ENCODE measurements at places on chromosomes 2 and 18.

GRCh38 chr2:203175371-203175770 is 63.4 kb upstream of the CYP20A1 start:
- DNase-seq = no peak

DNA sequence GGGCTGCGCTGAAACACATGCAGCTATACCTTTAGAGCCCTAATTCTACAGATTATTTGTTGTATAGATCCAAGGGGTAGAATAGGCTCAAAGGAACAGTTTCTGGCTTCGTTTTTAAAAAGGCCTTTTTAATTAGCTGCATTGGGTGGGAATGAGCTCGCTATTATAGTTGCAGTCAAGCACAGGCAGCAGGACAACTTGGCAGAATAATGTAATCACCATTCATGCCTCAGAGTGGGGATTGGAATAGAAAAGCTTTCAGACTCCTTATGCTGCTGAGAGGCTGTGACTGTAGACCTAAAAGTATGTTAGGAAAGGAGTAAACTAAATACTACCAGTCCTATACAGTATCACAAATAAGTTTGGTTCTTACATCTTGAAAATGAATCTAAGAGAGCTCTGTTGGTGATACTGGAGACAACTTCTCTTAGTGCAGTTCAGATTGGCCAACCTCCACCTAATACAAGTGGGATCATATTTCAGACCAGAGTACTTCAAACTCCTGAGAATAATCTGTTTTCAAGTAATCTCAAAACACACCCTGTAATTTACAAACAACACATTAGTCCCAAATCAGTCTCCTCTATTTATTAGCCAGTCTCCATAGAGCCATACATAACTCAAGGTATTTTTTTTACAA is 121.4 kb downstream of the ANTXR1 start:
- DNase-seq = no peak

- no peak for DNase-seq
Observed at GRCh38 chr2:190415251-190415650, 7.1 kb downstream of the MFSD6 start.

DNA sequence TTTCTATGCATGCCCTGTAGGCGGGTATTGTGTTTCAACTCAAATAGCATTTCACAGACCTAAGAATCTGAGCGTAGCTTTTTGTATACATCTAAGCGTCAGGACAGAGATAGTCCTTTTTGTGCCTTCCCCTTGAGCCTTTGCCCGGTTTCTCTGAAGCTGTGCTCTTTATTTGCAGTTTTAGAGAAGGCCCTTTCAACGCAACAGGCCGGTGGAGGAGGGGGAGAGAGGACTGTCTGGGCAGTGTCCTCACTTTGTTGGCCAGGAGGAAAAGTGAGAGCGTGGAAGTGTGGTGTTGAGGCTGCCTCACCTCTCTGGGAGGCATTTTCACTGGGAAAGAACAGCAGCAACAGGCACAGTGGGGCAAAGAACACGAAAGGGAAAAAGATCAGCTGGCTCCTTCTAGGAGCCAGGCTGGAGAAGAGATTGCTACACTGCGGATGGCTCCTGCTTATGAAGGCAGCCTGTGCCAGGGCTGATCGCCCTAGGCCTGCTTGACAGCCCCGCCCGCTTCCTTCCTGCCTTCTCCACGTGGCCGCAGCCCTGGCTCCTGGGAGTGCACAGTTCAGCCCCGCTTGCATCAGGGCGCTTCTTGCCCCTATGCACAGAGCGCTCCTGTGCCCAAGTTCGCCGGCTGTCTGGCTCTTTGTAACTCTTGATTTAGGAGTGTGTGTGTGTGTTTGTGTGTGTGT is 195.6 kb upstream of the POU3F3 start:
- no peak for DNase-seq

DNA sequence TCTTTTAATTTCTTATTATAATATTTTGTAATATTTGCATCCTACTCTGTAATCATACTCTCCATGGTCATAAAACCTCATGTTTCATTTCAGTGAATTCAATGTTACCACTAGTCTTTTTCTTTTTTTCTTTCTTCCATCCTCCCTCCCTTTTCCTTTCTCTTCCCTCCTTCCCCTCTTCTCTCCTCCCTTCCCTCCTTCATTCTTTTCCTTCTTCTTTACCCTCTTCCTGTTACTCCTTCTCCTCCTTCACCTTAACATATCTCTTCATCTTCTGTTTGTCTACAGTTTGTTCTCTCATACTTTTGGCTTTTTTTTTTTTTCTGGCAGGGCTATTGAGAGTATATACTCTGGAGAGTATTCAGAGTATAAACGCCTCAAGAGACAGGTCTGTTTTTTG is 491.6 kb upstream of the ID2 start:
- DNase-seq = no peak

DNA sequence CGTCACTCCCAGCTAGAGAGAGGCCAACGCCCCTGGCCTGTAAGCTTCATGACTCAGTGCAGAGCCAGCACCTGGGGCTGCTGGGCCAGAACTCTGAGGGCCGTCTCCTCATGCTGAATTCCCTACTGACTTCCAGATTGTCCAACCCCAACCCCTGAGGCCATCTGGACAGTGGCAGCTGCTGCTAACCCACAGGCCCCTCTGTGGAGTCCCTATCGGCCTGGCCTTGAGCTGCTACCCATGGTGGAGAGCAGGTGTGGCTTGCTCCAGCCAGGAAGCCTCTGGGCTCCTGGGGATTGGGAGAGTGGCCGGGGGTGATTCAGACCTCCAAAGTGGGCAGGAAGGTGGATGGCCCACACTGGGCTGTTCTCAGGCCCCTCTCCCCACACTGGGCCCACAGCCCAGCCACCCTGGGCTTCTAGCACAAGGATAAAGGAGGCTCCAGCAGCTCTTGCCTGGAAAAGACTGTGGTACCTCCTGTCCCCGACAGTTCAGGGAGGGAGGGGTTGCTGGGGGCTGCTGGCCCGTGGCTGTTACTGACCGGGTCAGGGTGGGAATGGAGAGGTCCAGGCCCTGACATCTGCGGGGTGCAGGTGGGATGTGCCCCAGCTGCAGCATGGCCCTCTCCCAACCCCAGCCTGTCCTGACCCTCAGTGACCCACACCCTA is 8.2 kb downstream of the TEKT4 start:
- DNase-seq = no peak

GRCh38 chr2:233676046-233676445 is 4.3 kb downstream of the UGT1A9 start:
- DNase-seq = no peak

DNA sequence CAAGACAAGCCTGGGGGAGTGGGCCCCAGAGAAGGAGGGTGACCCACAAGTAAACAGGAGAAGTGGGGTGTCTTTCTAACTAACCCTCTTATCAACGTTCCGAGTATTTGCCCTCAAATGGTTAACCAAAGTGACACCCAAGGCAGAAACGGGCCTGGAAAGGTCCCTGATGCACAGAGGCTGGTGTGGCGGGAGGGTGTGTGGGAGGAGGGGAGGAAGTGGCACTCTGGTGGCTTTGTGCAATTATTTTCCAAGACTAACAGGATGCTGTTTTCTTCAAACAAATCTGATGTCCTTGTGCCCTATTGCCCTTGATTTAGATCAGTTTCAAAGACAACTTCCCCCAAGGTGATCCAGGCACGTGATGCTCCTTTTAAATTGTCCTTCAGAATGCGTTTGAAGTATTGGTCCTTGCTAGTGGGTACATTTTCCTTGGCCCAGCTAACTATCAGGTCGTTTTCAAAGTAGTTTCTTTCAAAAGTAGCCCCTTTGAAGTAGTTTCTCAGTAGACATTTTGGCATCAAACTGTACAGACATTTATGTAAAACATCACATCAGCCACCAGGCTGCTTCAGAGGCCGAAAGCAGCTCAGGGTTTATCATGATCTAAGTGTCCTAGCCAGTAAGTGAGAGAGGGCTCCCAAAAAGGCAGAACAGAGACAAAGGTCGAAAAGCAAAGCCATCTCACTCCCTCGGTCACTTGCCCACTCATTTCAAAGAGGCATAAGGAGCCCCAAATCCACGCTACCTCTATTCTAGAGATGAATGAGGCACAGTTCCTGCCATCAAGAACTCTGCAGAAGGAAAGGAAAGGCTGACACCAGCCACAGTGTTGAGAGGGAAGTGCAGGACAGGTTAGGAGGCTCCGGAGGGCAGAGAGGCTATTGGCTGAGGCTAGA is 371.1 kb upstream of the ID2 start:
- DNase-seq = no peak

DNA sequence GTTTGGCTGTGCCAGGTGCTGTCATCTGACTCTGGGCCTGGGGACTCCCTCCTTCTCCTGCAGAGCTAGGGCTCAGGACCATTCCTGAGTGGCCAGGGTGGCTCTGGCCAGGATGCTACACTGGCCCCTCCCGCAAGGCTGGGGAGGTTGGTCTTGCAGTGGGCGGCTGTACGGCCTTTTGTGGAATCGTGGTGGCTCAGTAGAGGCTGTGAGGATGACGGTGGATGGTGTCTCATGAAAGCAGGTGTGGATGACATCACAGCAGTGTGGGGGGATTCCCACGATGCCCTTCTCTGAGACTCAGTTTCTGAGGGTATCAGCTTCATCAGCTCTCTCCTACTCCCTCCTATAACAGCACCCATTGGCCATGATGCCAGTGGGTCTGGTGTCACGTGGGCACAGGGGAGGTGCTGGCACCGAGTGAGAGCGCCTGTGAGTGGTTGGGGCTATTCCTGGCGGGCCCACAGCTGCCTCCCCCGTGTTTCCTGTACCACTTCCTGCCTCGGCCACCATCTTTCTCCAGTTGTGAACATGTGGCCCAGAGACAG is 144.2 kb upstream of the HDAC4 start:
- no peak for DNase-seq

- no peak for DNase-seq
Observed at GRCh38 chr2:186690786-186691185, 3.1 kb upstream of the FAM171B start.

DNA sequence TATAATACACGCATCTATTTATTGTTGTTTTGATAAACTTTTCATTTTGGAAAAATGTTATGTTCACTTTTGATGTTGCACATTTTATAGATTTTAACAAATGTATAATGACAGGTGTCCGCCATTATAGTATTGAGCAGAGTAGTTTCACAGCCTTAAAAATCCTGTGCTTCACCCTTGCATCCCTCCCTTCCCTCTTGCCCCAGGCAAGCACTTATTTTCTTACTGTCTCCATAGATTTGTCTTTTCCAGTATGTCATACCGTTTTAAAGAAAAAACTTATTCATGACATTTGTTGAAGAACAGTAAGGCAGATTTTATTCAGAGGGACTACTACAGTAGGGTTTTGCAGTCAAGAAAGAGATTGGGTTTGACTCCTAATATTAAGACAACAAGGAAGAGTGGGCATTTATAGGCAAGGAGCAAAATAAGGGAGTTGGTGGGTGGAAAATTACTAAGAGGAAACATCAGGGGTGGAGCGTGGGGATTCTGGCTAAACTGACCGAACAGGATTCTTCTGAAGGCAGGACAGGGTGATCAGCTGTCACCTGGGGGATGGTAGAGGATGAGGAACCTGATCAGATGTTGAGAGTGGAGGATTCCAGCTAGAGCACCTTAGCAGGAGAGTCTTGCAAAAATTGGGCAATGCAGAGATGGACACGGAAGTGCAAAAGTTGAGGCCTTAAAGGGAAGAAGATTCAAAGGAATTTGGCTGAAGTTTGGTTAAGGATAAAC is 108.8 kb downstream of the NCK2 start:
- DNase-seq = no peak

GRCh38 chr2:145050134-145050533 is 530.2 kb upstream of the ZEB2 start:
- no peak for DNase-seq

- DNase-seq = no peak
Observed at GRCh38 chr2:201513271-201513670, 61.7 kb downstream of the STRADB start.

DNA sequence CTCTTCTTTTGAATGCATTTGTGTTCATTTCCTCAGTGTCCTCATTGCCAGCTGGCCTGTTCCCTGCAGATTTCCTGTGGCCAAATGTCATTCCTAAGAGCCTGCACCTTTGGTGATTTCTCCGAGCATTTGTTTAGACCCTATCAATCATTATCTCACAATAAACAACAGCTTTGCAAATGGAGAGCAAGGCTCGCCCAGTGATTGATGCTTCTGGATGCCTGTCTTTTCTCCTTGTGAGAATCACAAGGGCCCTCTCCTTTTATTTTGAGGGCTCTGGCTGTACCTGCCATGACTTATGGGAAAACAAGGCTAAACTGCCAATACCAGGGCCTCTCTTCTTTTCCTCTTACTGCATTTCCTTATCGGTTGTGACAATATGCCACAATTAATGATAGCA is 1454.4 kb upstream of the CELF4 start:
- peak; percentile 65 for DNase-seq

DNA sequence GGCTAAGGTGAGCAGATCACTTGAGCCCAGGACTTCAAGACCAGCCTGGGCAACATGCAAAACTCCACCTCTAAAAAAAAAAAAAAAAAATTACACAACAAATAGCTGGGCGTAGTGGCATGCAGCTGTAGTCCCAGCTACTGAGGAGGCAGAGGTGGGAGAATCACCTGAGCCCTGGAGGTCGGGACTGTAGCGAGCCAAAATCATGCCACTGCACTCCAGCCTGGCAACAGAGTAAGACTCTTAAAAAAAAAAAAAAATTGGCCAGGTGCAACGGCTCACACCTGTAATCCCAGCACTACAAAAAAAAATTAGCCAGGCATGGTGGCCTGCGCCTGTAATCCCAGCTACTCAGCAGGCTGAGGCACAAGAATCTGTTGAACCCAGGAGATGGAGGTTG is 7.3 kb downstream of the STARD7 start:
- DNase-seq = no peak

- DNase-seq = no peak
Observed at GRCh38 chr18:7646174-7646886, 79.2 kb downstream of the PTPRM start.

DNA sequence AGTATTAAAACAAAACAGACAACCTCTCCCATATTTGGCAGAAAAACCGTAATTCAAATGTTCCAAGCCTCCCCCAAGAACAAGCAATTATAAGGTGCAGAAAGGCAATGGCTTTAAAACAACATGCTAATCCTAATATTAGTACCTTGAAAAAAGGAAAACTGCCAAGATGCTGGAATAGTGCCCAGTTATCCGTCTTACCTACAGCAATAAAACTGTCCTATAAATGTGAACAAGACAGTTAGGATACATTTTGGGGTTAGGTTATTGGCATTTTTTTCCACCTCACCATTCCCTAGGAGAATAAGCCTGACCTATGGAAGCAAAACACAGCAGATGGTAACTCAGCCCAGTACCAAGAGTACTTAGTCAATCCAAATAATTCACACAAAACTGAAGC is 83.2 kb downstream of the TCF4 start:
- no peak for DNase-seq

GRCh38 chr2:149375801-149376361 is 45.5 kb downstream of the LYPD6 start:
- DNase-seq = no peak

DNA sequence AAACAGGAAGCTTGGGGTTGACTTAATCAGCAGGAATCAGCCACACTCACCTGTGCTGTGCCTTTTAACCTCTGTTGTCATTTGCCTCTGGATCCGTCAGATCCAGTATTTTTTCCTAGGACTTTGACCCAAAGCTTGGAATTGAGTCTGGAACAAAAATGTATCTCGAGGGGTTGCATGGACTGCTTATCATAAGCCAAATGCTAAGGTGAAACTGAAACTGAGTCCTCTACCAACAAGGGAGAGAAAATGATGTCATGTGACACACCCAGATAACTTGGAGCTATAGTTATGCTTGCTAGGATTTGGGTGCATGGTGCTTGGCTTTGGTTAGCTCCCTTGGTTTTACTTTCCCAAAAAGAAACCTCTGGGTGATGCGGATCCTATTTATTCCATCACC is 2158.6 kb upstream of the PIK3C3 start:
- DNase-seq = no peak

- no peak for DNase-seq
Observed at GRCh38 chr2:132448331-132448730, 31.7 kb downstream of the GPR39 start.

- no peak for DNase-seq
Observed at GRCh38 chr2:62046141-62046540, 140.7 kb downstream of the COMMD1 start.

Measured in NCI-H748 treated with DMSO at 0.1 percent for 48 hours (cell line).